ENCODE measurements at places on chromosomes 7 and 10. TPM values are rescaled to one million over a fixed set of nuclear protein-coding genes. Genes with fewer than 3 reads are reported as not detected.

- no peaks in the 10 kb centered on the region for H3K4me1 ChIP-seq
- H3K4me3 ChIP-seq: no peak overlapping the region
- H3K36me3 ChIP-seq: no peaks in the 10 kb centered on the region
- DNase-seq: no peak
These were observed 126.9 kb upstream of the KLF6 start for GRCh38 chr10:3911713-3912442.

- H3K4me1 ChIP-seq: peaks cover 9% of the 10 kb centered on the region
- H3K27ac ChIP-seq: no peak overlapping the region
- no peaks in the 10 kb centered on the region for H3K27me3 ChIP-seq
- no peak for DNase-seq
These were observed 58.5 kb upstream of the IGFBP3 start for GRCh38 chr7:45979275-45980180.

DNA sequence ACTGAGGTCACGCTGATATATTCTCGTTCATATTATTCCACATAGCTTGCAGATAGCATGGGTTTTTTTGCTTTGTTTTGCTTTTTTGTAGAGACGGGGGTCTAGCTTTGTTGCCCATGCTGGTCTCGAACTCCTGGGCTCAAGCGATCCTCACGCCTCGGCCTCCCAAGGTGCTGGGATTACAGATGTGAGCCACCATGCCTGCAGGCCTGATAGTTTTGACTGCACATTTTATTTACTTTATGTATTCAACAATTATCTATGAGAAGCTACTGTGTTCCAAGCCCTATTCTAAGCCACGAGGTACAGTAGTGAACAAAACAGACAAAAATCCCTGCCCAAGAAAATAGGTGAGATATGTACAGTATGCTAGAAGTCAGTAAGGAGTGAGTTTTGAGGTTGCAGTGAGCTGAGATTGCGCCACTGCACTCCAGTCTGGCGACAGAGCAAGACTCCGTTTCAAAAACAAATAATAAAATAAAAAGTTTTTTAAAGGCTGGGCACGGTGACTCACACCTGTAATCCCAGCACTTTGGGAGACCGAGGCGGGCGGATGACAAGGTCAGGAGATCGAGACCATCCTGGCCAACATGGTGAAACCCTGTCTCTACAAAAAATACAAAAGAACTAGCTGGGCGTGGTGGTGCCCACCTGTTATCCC is 1.3 kb upstream of the YWHAG start:
- H3K36me3 ChIP-seq: peaks cover 29% of the 10 kb centered on the region
- peaks cover 41% of the 10 kb centered on the region for H3K4me1 ChIP-seq
- DNase-seq: no peak
- H3K4me3 ChIP-seq: peak overlapping the region; percentile 99

DNA sequence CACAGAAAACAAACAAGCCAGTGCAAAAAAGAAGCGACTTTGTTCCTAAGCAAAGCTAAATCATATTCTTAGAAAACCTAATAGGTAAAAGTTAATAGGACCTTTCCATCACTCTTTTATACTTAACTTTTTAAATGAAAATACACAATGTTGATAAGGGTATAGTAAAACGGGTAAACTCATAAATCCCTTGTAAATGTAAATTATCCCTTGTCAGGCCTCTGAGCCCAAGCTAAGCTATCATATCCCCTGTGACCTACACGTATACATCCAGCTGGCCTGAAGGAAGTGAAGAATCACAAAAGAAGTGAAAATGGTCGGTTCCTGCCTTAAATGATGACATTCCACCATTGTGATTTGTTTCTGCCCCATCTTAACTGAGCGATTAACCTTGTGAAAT is 76.4 kb downstream of the GSAP start:
- DNase-seq: no peak
- no peaks in the 10 kb centered on the region for H3K27me3 ChIP-seq
- peaks cover 11% of the 10 kb centered on the region for H3K4me1 ChIP-seq
- H3K36me3 ChIP-seq: no peaks in the 10 kb centered on the region
- no peak overlapping the region for H3K27ac ChIP-seq

DNA sequence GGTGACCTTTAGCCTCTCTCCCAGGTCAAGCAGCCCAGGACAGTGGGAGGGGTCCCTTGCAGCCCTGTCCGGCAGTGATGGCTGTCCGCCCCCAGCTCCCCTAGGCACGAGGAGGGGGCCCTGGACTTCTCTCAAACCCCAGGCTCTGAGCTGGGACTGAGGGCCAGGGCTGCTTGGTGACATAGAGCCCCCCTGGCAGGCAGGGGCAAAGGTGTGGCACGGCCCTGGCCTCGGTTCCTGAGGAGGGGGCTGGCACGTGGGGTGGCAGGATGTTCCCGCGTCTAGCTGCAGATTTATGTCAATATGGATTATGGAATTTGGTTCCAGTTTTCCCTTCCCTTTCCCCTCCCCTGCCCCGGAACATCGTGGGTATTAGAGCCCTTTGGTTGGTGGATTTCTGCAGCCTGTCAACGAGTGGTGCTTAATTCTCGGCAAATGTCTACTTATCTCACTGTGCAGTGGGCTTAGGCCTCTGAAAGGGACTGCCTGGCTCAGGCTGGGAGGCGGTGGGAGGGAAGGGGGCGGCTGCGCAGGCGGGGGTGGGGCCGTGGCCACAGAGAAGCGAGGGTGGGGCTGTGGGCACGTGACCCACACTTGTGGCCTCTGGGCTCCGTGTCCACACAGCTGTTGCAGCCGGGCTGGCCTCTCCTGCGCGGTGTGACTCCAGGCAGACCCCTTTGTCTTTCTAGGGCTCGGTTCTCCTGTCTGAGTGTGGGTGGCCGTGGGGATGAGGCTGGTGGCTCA is 19.3 kb downstream of the UNCX start:
- peaks cover 48% of the 10 kb centered on the region for H3K27me3 ChIP-seq
- H3K36me3 ChIP-seq: no peaks in the 10 kb centered on the region
- H3K27ac ChIP-seq: no peak overlapping the region
- H3K4me3 ChIP-seq: no peak overlapping the region
- no peak for DNase-seq
- H3K4me1 ChIP-seq: peaks cover 4% of the 10 kb centered on the region

DNA sequence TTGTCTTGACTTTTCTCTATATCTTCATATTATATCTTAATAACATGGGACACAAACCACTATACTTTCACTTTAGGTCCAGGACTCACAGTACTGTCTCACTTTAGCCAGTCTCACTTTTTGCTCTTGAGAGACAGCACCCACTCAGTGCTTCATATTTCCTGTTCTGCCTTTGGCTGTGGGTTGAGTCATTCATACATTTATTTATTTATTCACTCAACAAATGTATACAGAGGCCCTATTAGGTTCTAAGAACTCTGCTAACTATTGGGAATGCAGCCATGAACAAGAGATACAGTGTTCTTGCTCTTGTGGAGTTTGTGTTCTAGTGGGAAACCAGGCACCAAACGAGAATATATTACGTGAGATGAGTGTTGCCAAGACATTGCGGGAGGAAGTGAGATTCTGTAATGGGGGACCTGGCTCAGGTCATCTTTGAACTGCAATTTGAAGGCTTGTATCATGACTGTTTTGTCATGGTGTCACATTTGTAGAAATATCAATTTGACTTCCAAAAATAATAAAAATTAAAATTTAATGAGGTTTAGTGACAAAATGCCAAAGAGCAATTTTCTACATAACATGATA is 190.1 kb downstream of the SDHAF3 start:
- H3K27me3 ChIP-seq: peaks cover 4% of the 10 kb centered on the region
- no peaks in the 10 kb centered on the region for H3K4me1 ChIP-seq
- H3K36me3 ChIP-seq: no peaks in the 10 kb centered on the region
- H3K27ac ChIP-seq: no peak overlapping the region
- no peak overlapping the region for H3K4me3 ChIP-seq

- no peak overlapping the region for H3K27ac ChIP-seq
- H3K36me3 ChIP-seq: no peaks in the 10 kb centered on the region
- H3K27me3 ChIP-seq: peaks cover 3% of the 10 kb centered on the region
- H3K4me1 ChIP-seq: peaks cover 7% of the 10 kb centered on the region
These were observed 112.2 kb upstream of the PDCD4 start for GRCh38 chr10:110759523-110759922.

DNA sequence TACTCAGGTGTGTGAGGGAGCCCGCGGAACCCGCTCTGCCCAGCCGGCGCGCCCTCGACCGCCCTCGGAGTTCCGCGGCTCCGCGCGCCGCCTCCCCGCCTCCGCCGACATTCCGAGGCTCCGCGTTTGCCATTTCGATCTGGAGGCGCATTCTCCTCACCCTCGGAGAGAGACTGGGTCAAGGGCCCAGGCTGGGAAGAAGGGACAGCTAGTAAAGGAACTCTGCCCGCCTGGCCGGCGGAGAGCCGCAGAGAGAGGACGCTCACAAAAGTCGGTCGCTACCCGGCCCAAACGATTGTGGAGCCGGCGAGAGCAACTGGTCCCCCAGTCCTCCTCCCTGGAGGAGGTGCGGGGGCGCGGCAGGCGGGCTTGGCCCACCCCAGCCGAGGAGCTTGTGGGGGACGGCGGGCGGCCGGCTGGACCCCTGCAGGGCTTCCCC is 74.5 kb upstream of the LEP start:
- H3K36me3 ChIP-seq: no peaks in the 10 kb centered on the region
- peaks cover 49% of the 10 kb centered on the region for H3K27me3 ChIP-seq
- peak; percentile 22 for DNase-seq
- H3K27ac ChIP-seq: no peak overlapping the region

DNA sequence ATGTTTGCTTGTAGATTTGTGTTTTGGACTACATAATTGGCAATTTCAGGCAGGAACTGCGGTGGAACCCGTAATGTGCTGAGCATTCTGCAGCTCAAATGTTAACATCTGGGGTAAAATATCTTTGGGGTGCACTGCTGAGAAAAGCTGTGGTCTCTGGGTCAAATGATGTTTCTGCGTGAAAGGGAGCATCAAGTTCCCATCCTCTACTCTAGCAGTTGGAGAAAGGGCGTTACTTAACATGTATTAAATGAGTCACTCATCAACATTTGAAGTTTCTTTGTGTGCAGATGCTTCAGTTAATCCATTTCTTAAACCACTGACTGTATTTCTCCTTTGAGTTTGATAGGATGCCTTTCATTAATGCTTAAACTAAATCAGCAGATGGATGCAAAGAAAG is 273.1 kb upstream of the PITRM1 start:
- peaks cover 2% of the 10 kb centered on the region for H3K4me1 ChIP-seq
- no peak overlapping the region for H3K4me3 ChIP-seq
- peaks cover 5% of the 10 kb centered on the region for H3K27me3 ChIP-seq
- no peak for DNase-seq
- no peak overlapping the region for H3K27ac ChIP-seq

- no peak overlapping the region for H3K27ac ChIP-seq
- H3K27me3 ChIP-seq: no peaks in the 10 kb centered on the region
These were observed 247.0 kb downstream of the SEMA3D start for GRCh38 chr7:84939888-84940287.

DNA sequence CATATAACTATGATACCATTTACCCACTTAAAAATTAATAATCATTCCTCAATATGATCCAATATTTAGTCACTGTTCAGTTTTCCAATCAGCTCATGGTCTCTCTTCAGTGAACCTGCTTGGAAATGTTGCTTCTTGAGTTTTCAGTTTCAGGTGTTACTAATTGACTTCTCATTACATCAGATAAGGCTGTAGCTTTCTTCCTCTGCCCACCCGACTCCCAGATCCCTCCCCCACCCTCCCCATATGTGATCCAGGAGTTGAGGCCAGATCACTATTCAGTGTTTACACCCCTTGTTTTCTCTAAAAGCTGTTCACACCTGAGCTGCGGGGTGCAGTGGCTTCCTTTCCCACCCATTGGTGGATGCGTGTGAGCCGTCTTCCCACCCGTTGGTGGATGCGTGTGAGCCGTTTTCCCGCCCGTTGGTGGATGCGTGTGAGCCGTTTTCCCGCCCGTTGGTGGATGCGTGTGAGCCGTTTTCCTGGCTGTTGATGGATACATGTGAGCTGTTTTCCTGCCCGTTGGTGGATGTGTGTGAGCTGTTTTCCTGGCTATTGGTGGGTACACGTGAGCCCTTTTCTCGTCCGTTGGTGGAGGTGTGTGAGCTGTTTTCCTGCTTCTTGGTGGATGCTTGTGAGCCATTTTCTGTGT is 3.2 kb upstream of the MTG1 start:
- peaks cover 10% of the 10 kb centered on the region for H3K36me3 ChIP-seq
- peak; percentile 43 for DNase-seq
- H3K4me3 ChIP-seq: peak overlapping the region; percentile 72
- H3K27ac ChIP-seq: peak overlapping the region; percentile 93
- H3K4me1 ChIP-seq: peaks cover 48% of the 10 kb centered on the region

DNA sequence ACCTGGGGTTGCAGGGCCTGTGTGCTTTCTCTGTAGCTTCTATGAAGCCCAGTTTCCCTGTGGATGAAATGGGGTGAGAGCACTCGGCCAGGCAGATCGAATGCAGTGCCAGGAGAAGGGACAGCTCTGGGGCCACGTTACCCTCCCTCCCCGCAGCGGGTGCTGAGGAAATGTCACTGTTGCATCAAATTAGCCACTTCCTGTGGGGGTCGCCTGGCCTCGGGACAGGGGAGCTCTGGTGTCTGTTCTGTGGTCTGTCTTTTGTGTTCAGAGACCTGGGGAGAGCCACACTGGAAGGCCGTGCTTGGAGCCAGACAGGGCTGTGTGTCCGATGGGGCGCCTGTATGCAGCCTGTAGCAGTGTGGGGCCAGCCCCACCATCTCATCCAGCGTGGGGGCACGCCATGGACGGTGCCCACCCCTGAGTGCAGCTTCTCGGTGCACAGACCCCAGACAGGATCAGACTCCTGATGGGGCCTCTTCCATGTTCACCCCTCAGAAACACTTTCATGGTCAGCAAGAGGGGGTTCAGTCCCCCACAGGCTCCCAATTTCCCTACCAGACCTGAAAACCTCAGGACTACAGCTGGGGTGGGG is 13.6 kb downstream of the TTYH3 start:
- DNase-seq: peak; percentile 52
- no peaks in the 10 kb centered on the region for H3K27me3 ChIP-seq
- H3K27ac ChIP-seq: peak overlapping the region; percentile 58
- H3K36me3 ChIP-seq: no peaks in the 10 kb centered on the region
- H3K4me3 ChIP-seq: no peak overlapping the region

DNA sequence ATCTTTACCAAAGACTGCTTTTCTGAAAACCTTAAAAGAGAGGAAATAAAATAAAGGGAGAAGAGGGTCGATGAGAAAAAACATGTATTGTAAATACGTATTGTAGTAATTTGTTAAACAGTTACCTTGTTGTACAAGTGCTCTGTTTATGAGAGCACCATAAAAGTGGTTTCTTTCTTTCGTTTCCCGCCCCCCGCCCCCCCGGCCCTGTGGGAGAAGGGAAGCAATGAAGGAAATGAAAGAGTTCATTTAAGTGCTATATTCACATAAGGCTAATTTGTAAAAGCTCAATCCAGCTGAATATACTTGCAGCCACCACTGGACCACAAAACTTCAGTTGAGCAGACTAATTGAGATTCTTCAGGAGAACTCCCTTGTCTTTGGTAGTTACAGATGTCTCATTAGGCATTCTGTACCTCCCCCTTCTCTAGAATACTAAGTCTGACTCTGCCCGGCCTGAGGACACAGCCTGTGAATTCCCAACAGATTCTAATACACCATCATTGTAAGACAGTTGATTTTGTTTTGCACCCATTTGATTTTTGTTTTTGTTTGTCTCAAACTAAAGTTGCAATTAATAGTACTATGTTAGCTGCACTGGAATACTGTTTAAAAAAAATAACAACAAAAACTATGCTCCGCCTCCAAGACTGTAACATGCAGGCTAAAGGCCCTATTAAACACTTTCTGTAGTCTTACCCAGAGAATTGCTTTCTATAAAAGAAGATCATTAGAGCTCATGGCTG is 124.9 kb downstream of the ARHGAP12 start:
- peaks cover 7% of the 10 kb centered on the region for H3K4me1 ChIP-seq
- H3K27me3 ChIP-seq: no peaks in the 10 kb centered on the region
- H3K36me3 ChIP-seq: no peaks in the 10 kb centered on the region
- H3K4me3 ChIP-seq: no peak overlapping the region
- no peak overlapping the region for H3K27ac ChIP-seq

The PAX4 gene
- not detected for total RNA-seq

The GIMAP1 gene
- total RNA-seq: 5.5 TPM

The R3HCC1L gene
- total RNA-seq: 13.5 TPM

The ZNF316 gene
- total RNA-seq: 20.8 TPM

All from activated CD4-positive, alpha-beta T cell treated with anti-CD3 and anti-CD28 coated beads for 36 hours (primary cell).